GM23248 (cell line): ENCODE measurements at places on chromosomes 1 and 21. TPM values are rescaled to one million over a fixed set of nuclear protein-coding genes. Genes with fewer than 3 reads are reported as not detected.

DNA sequence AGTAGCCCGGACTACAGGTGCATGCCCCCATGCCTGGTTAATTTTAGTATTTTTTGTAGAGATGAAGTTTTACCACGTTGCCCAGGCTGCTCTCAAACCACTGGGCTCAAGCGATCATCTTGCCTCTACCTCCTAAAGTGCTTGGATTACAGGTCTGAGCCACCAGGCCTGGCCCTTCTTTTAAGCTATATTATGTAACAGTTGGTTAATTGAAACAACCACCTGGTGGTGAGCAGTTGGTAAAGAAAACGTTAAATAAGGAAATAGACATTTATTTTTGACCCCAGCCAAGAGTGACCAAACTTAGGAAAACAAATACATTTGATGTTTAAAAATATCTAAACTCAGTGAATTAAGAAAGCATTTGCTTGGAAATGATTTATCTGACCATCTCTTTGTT lies 12.1 kb upstream of the PDC start:
- DNase-seq, result no peak

DNA sequence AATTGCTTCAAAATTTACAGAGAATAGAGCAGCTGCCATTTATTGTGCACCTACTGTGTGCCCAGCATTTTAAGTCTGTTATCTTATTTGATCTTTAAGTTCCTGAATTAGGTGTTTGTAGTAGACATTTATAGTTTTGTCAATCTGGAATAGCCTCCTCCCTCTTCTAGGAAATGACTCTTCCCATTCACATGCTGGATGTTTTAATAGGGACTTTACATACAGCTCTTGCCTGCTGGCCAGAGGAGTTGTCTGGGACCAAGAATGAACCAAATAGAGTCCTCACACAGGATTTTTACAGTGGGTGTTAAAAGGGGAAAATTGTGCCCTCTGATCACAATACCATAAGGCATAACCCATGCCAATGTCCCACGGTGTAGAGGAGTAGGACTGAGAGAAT lies 367.1 kb downstream of the PDE4B start:
- DNase-seq, result no peak

GRCh38 chr1:17212009-17212408 lies 7.1 kb downstream of the PADI1 start:
- DNase-seq, result no peak

Gene MMEL1
- not detected in 2 replicates for polyA plus RNA-seq

GRCh38 chr1:45016090-45016697 lies 4.1 kb downstream of the UROD start:
- DNase-seq, result no peak

- no peak for DNase-seq
Measured at GRCh38 chr1:236284291-236284721, 2.5 kb upstream of the ERO1B start.
